ENCODE measurements at places on chromosomes 4 and X.

DNA sequence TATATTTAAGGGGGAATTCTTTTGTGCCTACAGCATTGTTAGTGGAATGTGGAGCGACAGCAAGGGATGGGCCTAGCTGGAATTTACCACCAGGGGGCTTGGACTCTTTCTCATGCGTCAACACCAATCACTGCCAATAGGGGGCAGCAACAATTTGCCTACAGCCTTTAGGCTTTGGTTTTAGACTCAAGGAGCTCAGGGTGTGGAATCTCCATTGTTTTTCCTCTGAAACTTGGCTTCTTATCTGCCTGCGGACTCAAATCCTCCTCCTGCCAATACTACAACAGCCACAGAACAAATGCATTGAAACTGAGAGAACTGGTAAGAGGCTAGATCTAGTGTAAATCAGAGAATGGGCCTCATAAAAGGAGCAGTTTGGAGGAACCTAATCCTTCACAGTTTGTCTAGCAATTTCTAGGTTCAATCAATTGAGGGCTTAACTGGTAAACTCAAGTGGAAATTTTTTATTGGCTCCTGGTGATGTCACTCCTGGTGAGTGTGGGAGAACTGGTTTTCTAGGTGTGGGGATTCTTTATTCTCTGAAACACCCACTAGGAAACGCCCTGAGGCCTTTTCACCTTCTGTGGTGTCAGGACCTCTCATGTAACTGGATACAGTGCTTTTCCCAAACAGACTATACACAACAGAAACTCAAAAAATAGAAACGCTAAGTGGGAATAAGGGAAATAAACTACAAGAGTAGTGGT, 27.9 kb upstream of the TMSB4X start:
- no peak for DNase-seq

DNA sequence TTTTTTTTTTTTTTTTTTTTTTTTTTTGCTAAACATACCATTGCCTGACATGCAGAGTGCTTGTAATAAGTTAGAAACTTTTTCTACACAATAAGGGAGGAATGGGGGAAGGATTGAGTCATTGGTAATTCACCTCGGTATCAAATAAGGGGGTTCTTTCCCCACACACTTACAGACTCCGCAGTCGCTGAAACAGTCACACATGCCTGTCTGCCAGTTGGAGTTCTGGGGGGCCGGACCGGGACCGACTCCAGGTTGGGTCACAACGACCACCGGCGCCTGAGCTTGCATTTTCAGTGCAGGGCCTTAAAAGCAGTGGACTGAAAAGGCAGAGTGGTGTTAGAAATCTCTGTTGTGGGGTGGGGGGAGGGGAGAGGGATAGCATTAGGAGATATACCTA, 6.9 kb downstream of the PLAC8 start:
- no peak for DNase-seq

GRCh38 chr4:186151499-186151898, 39.9 kb upstream of the CYP4V2 start:
- DNase-seq: no peak

GRCh38 chrX:31604629-31605221, 532.9 kb upstream of the FTHL17 start:
- DNase-seq: no peak

DNA sequence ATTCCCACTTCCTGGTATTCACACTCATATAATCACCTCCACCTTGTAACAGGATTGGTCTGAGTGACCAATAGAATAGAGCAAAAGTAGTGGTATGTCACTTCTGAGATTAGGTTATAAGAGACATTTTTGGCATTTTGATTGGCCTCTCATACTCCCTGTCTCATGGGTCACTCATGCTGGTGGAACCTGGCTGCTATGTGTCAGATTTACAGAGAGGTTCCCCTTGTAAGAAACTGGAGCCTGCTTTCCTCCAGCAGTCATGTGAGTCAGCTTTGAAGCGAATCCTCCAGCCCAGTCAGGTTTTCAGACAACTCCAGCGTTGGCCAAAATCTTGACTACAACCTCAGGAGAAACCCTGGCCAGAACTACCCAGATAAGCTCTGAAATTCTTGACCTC, 2.6 kb upstream of the OTUD4 start:
- no peak for DNase-seq

DNA sequence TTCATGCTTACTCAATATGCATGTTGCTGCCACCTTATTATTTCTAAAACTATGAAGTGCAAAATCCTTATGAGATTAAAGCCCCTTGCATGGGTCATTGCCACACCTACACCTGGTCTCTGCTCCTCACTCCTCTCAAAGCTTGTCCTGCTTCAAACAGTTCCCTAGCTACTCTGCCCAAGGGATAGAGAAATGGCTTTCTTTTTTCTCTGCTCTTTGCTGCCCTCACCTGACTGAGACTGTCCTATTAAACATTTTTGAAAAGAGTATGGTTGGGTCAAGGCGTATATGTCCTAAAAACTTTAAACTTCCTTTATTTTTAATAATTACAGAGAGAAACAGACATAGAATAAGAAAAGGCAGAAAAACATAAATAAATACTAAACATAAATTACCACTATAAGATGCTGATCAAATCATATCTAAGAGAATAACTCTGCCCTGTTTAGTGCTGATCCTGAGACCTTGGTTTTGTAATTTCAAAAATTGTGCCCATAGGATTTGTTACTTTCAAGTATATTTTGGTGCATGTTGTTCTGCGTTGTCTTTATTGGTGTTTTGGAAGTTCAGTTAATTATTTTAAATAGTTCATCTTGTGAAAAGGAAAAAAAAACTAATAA, 704.9 kb upstream of the PABPC4L start:
- DNase-seq: no peak

GRCh38 chrX:101071582-101071981, 7.1 kb upstream of the TMEM35A start:
- DNase-seq: no peak

DNA sequence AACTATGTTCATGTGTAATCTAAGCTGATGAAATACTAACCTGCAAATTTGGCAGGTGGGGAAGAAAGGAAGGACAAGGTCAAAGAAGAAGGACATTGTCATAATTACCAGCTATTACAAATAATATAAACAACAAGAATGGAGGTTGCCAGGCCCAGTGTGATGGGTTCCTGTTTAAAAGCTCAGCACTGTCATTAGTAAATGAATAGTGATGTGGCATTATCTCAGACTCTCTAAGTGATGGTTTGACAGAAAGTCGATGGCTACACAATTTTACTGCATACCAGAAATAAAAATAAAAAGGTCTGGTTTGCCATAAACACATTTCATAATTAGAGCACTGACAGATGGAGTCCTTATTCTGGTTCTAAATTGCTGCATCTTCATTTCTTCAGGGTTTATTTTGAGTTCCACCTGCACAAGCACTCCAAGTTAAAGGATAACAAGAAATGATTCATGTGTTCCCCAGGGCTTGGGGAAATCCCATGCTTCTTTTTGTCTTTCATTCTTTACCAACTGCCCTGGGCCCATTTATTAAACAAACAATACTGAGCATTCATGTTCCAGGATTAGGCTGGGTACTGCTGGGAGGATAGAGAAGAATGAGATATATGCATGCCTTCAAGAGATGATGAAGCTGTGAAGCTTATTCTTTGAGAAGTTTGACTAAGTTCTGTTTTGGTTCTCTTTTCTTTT, 367.8 kb upstream of the RASGEF1B start:
- no peak for DNase-seq

DNA sequence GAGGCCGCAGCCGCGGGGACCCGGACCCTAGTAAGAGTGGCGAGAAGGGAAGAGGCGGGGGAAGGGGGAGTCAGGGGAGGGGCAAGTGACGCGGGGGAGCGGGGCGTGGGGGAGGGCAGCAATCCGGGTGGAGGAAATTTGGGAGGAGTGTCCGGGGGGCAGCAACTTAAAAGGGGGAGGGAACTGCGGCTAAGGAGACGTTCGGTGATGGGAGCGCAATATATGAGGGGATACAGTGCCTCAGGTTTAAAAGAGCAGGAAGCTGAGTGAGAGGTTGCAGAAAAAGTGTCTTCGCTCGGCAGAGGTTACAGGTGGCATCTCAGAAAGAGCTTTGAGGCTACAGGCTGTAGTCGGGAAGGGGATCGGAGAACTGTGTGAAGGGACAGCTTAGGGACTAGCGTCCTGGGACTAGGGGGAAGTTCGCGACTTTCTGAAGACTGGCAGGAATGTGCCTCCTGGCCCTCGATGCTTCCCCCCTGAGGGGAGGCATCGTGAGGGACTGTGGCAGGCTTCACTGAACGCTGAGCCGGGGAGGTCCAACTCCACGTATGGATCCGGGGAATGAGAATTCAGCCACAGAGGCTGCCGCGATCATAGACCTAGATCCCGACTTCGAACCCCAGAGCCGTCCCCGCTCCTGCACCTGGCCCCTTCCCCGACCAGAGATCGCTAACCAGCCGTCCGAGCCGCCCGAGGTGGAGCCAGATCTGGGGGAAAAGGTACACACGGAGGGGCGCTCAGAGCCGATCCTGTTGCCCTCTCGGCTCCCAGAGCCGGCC, 519 bp downstream of the FOXO4 start:
- no peak for DNase-seq

DNA sequence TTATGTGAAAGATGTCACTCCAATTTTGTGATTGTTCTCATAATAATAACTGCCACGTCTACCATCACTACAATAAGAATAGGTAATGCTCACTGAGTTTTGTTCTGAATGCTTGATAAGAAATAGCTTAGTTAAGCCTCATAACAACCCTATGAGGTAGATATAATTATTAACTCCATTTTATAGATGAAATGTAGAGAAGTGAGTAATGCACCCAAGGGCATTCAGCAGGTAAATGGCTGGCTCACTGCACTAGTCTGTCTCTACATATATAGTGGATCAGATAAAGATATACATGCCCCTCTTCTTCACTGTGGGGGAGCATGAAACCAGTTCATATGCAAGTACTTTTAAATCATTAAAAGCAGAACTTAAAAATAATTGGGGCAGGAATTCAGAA, 65.8 kb upstream of the SLC4A4 start:
- no peak for DNase-seq

GRCh38 chr4:169305173-169305572, 34.4 kb upstream of the SH3RF1 start:
- no peak for DNase-seq

- DNase-seq: no peak
Measured at GRCh38 chr4:80035336-80035735, 37.7 kb downstream of the ANTXR2 start.

DNA sequence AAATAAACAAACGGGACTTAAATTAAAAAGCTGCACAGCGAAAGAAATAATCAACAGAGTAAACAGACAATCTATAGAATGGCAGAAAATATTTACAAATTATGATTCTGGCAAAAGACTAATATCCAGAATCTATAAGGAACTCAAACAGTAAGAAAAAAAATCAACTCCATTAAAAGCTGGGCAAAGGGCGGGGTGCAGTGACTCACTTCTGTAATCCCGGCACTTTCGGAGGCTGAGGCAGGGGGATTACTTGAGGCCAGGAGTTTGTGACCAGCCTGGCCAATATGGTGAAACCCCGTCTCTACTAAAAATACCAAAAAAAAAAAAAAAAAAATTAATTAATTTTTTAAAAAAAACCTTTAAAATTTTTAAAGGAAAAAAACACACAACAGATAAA, 109.0 kb downstream of the ATP11C start:
- no peak for DNase-seq

- DNase-seq: no peak
Measured at GRCh38 chr4:31727030-31727429, 1006.9 kb downstream of the PCDH7 start.

DNA sequence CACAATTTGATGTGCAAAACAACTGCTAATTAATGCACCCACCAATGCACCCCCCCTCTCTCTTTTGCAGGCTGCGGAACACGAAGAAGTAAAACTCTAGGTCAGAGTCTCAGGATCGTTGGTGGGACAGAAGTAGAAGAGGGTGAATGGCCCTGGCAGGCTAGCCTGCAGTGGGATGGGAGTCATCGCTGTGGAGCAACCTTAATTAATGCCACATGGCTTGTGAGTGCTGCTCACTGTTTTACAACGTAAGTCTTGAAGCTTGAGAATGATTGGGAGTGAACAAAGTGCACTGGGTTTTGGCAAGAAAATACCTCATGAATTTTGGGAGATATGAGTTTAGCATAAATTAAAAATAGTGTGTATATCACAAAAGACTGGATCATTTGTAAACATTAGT, 28.9 kb downstream of the TMPRSS11E start:
- no peak for DNase-seq

DNA sequence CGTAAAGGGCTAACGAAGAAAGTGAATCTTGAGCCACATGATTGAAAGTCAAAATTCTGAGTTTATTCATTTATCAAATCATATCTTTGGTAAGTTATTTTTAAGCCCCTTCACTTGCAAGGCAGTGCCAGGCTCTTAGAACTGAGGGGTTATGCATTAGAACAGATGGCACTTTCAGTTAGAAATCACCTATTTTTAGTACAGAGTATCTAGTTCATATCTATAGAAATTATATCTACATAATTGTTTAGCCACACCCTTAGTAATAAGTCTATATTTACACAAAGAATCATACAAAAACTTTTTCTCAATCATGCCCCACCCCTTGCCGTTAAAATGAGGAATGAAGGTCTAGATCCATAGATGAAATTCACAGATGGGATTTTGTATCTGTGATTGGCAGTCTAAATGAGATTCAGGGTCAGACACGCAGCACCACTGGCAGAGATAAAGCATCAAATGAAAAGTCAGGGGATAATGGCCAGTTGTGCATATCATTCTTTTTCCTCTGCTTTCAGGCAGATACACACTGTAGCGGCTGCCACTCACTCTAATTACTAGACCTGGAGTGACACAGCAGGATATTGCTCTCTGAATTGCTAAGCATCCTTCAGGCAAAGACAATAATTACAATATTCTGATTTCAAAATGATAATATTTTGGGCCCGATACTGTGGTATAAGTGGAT, 440.5 kb downstream of the MAPK10 start:
- DNase-seq: no peak

DNA sequence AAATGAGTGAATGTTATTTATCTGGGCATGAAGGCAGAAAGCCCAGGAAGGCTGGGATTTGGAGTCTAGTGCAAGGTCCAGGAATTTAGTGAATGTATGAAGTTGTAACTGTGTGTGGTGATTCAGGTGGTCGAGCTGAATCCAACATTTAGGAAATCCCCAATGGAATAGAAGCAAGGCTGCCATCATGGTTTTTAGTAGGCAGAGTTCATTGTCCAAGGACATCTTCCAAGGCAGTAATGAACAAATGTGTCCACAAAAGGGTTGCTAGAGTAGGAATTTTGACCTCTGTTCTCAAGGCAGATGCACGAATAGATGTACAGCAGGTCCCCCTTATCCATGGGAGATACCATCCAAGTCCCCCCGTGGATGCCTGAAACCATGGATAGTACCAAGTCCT, 42.9 kb upstream of the ACSL1 start:
- DNase-seq: no peak

DNA sequence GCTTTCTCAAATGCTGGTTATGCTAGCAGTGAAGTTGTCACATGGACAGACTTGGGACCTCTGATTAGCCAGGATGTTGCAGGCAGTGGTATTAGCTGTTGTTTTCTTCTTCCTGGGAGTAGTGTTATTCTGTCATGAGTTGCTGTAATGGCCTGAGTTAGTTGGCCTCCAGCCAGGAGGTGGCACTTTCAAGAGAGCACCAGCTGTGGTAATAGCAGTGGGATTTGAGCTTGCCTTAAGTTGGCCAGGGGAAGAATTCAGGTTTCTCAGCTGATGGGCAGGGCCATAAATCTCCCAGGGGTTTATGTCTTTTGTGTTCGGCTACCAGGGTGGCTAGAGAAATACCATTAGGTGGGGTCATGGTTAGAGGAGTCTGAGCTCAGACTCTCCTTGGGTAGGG, 132.6 kb downstream of the GLUD2 start:
- no peak for DNase-seq
